Stimulated activated CD4-positive, alpha-beta T cell treated with anti-CD3 and anti-CD28 coated beads, TNF-alpha, amount 100 ng/mL, for 24 hours (primary cell): ENCODE measurements at places on chromosomes 7 and 10.
A peak's percentile ranks its signal among the peaks of the same experiment; 100 is the strongest.

GRCh38 chr7:78786055-78786454, 667.4 kb downstream of the MAGI2 start:
- DNase-seq, result no peak

DNA sequence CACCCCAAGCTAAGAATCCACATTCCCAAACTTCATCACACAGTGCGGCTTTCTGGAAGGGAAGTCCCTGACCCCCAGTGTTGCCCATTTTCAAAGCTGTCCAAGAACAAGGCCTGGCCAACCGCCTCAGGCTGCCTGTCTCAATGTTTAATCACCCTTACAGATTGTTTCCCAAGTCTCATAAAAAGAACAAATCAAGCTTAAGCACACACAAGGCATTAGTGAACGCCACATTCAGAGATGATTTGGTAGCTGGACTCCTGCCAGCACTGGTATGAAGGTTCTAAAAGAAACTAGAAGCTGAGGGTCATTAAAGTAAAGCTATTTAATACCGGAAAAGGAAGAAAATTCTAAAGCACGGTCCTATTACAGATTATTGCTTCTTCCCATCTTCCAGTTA, 35.6 kb downstream of the C10orf90 start:
- DNase-seq, result no peak

DNA sequence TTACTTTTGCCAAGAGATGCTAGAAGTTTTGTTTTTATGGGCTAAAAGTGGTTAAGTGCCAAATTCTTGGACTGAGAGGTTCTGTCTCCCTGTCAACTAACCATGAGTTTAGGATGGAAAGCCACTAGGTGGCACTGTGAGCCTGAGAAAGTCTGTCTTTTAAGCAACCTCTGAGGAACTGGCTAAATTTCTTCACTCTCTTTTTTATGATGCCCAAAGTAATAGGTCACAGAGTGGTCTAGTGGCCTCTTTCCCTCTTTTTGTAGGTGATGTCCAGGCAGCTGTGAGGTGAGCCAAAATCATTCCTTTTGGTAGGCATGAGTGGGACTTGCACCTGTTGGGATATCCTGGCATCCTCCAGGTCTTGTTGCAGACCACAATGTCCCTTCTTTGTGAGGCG, 56.8 kb downstream of the SND1 start:
- DNase-seq, result peak; percentile 37

- no peak for DNase-seq
Measured at GRCh38 chr7:116560021-116560970, 35.5 kb downstream of the CAV1 start.

DNA sequence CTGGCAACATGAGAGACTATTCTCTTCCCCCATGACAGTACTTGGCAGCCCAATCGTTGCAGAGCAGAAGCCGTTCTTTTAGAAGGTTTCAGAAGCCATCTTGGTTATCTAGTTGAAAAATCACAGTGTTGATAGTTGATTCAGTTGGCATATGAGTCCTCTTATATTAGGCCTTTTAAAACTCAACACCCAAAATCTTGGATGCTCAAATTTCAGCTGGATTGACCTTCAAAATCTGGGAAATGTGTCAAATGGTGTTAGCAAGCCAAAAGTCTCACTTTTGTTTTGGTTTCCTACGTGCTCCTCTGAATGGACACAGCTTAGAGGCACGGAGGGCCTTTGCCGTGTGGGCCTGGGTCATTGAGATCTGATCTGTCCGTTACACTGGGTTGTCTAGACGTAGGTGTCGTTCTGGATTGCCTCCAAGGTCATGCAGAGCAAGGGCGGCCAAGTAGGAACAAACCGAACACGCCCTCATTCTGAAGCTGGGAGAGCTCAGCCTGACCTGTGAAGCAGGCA, 59.3 kb upstream of the BMPER start:
- DNase-seq, result no peak

DNA sequence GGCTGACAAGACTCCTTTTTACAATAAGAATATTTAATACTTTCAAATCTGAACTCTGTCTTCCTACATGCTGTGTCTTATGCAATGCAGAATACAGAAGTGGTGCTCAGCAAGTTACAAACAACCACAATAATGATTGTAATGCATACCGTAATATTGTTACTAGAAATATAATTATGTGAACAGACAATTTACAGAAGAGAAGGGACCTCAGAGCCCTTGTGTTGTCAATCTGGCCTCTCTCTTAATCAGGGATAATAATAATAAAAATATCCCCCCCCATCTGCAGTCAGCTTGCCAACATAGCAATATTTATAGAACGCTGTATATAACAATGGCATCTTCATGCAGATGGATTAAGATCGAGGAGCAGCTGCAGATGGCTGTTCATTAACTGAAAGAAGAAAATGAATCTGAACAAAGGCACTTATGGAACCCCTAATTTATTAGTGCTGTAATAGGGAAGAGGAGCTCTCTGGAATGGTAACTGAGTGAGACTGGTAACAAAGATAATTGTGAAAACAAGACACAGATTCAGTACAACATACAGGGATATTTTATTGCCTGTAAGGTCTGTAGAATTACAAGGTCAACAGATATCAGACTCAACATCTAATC, 106.3 kb downstream of the TMEM26 start:
- no peak for DNase-seq

- no peak for DNase-seq
Measured at GRCh38 chr7:431658-432111, 88.0 kb downstream of the PDGFA start.

DNA sequence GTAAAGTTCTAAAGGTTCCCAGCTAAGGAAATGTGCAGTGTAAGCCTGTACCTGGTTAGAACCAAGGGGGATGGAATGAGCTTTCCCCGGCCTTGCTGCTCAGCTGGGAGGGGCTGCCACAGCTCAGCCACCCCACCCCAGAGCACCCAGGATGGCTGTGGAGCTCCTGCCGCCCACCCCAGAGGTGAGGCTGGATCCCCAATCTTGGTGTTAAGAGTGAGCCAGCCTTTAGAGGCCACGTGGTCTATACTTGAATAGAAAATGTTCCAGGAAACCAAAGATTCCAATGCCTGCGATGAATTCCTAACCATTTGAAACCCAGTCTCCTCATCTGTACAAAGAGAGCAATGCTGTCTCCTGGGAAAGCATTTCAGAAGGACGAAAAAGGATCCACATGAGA, 16.5 kb downstream of the DIP2C start:
- DNase-seq, result no peak

DNA sequence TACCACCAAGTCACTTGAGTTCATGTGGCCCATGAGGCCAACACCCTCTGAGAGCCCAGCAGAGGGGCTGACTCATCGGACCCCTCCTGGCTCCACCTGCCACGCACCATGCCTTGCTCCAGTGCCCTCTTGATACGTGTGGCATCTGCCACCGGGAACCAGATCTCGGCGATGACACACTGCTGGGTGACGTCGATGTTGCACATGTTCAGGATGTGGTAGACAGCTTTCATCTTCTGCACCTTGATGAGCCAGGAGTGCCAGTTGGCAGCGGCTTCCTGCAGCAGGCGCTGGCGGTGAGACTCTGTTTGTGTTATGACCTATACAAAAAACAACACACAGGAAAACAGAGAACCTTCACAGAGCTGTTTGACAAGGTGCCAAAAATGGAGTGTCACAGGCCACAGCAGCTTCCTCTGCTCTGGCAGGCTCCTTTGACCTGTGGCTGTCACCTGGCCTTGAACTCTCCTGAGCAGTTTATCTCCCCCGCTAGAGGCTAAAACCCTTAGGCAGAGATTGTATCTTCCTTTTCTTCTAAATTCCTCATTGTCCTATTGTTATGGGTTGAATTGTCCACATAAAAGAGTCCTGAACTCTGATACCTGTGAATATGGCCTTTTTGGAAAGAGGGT, 45.2 kb upstream of the TMEM213 start:
- DNase-seq, result peak; percentile 85

DNA sequence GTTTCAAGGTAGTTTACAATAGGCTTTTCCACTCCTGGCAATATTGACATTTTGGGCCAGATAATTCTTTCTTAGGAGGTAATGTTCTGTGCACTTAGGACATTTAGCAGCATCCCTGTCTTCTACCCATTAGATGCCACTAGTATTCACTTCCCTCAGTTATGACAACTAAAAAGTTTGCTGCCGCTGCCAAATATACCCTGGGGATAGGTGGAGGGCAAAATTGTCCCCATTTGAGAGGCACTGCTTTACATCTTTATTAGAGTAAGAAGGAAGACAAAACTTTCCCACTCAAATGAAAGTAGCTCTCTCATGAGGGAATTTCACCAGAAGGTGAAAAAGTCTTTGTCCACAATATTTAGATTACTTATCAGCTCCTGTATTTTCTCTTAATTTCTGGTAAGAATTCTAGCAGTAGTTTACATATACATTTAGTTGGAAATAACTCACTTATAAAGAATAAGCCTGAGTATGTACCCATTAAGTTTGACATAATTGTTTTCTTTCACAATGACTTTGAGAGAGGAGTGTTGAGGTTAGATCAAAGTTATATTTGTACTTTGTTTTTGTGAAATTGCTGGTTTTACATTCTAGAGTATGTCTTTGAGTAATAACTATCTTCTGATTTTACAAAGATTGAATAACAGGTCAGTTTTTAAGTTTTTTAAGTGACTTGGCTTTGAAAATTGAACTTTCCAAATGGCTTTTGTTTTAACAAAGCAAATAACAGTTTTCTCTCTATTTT, 46.0 kb downstream of the HELLS start:
- DNase-seq, result no peak

DNA sequence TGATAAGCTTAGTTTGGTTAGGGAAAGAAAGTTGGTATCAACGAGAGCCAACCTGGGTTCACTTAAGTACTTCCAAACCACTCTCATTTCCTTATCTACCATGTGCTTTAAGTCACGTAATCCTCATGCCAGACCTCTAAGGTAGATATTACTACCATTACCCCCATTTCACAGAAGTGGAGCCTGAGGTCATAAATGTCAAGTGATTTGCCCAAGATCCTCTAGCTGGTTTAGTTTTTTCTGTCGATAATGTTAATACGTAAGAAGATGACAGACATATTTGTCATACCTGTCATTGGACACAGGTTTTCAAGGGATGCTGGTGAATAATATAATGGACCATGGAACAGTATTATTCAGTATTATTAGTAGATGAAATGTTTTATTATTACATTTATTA, 197.4 kb upstream of the MKLN1 start:
- DNase-seq, result no peak

GRCh38 chr7:110568932-110569331, 522.0 kb upstream of the LRRN3 start:
- DNase-seq, result no peak

GRCh38 chr10:132413226-132414205, 16.5 kb downstream of the PWWP2B start:
- DNase-seq, result no peak

DNA sequence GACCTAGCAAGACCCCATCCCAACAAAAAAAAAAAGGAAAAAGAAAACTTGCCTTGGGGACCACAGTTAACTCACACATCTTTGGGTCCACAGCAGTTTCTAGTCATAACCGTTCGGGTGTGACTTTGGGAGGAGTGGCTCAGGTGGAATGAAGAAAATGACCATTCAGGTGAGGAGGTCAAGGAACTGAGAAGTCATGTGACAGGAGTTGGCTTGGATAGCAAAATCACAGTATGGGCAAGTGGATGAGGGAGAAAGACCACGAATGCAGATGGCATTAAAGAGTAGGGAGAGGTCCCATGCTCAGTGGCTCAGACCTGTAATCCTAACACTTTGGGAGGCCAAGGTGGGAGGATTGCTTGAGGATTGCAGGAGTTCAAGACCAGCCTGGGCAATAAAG, 17.1 kb upstream of the CNOT4 start:
- DNase-seq, result no peak

GRCh38 chr7:22934473-22935065, 79.4 kb downstream of the HYCC1 start:
- DNase-seq, result no peak

DNA sequence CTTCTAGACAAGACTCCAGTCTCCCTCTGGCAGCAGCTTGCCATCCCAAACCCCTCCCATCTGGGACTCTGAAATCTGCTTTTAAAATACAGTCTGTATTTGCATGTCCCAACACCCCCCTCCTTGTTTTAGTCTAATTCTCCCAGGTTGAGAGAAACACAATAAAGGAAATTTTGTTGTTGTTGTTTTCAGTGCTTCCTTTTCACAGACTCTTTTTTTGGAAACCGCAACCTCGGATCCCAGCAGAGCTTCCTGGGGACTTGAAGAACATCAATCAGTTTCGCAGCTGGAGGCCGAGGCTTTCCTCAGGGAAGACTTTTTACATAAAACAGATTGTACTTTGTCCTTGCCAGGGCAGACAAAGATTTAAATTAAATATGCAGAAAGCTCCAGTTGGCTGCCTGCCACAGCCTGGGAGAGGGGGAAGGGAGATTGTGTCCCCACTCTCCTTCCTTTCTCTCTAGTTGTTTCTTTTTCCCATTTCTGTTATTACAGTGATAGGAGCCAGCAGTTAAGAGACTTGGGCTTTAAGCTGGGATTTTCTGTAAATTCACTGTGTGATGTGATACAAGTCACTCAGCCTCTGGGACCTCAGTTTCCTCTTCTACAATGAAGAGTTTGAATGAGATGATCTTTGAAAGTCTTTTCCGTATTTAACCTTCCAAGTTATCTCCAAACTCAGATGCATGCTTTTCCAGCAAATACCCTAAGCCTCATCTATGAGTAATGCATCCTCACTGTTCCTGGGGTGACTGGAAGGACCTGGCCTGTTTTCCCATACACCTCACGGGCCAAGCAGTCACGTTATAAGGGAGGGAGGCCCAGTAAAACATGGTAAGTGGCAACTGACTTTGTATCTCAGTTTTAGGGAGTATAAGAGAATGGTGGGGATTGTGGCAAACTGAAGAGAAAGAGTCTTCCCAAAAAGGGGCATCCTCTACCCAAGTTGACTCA, 192.3 kb downstream of the REEP3 start:
- DNase-seq, result no peak

- no peak for DNase-seq
Measured at GRCh38 chr10:102509387-102509786, 5.6 kb downstream of the SUFU start.

DNA sequence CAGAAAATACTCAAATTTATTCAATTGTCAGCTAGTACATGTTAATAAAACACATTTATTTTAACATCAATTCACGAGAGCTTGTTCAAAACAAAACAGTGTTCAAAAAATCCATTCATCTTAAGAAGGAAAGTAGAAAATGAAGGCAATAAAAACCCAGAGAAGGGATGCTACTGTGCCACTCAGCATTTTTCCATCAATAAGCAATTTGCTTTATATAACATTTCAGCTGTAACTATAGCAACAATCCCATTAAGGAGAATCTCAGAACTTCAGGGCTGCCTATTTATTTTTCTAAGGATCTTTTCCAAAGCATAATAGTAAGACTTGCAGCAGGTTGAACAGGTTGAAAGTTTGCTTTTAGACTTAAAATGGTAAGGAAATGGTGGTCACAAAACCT, 190.5 kb downstream of the PCLO start:
- no peak for DNase-seq

GRCh38 chr7:48426966-48427555, 255.8 kb downstream of the ABCA13 start:
- DNase-seq, result no peak

GRCh38 chr10:21257919-21258318, 267.6 kb downstream of the SKIDA1 start:
- DNase-seq, result no peak

- DNase-seq, result no peak
Measured at GRCh38 chr10:71214641-71215559, 2.5 kb downstream of the UNC5B start.

GRCh38 chr10:15789793-15790525, 70.2 kb upstream of the ITGA8 start:
- DNase-seq, result no peak
